ENCODE measurements at places on chromosomes 6 and 20.

DNA sequence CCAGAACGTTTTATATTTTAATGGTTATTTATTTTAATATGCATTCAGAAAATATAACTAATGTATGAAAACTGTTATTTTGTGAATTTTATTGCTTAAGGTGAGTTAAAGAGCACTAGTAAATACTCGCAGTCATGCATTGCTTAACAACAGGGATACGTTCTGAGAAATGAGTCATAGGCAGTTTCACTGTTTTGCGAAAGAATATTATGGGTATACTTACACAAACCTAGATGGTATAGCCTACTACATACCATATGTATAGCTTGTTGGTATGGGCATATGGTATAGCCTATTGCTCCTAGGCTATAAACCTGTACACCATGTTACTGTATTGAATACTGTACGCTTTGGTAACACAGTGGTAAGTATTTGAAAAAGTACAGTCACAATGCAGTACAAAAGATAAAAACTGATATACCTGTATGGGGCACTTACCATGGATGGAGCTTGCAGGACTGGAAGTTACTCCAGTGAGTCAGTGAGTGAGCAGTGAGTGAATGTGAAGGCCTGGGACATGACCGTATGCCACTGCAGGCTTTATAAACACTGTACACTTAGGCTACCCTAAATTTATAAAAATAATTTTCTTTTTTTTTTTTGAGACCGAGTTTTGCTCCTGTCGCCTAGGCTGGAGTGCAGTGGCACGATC lies 38.5 kb downstream of the ARFGEF2 start:
- DNase-seq: no peak

DNA sequence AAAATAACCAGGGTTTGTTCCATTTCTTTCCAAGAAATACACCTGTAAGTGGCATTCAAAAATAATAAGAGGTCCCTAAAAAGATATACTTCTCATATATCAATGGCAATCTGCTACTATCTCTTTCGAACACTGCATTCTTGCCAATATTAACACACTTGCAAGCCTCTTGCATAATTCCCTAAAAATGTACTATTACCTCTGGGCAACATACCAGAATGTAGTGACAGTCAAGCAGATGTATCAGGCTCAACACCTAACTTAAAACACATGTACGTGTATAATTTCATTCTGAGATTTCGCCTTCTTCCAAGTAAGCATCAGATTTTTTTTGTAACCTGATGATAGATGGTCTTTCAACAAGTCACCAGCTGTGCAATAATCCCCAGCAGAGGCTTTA lies 3.4 kb downstream of the CBLN4 start:
- DNase-seq: no peak

- no peak for DNase-seq
These were observed 21.7 kb downstream of the MAP1LC3A start for GRCh38 chr20:34579979-34580940.

GRCh38 chr6:168206186-168206585 lies 113.4 kb downstream of the DACT2 start:
- peak; percentile 24 for DNase-seq

DNA sequence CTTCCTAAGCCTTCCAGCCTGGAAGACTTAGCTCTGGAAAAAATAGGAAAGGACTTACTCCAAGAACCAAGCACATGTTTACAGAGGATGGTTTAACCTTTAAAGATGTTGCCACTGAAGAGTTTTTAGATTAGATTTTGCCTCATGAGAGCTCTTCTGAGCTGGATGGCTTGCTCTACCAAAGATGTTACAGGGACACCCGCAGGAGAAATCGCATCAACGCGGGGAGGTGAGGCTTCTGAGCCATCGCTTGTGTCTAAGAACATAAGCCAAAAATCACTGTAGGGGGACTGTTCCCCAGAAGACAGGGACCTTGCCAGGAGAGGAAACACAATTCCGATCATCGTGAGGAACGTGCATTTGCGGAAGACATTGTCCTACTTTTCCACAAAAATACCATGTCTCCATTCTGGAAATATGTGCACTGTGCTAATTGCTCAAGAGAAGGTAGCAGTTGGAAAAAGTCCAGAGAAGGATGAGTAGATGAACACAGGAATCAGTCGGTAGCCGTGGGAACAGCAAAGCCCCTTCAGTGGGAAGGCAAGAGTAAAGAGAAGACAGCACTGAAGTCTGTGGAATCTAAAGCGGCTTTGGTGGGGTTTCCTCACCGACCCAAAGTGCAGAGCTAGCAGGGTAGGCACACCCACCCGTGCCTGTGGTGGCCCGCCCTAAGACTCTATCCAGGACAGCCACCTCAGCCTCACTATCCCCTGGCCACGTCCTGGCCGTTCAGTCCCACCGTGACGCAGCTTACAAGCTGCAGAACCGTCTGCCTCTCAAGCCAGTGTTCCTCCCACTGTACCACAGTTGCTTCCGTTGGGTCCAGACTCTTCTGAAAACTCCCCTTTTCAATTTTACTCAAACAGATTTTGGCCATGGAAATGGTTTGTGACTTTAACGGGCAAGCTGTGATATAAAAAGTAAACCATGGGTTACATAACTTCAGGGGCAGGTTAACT lies 334.8 kb downstream of the NRN1 start:
- peak; percentile 28 for DNase-seq

- DNase-seq: no peak
These were observed 57.0 kb downstream of the KIF13A start for GRCh38 chr6:17930321-17930993.

GRCh38 chr6:111199935-111200334 lies 112.6 kb downstream of the SLC16A10 start:
- no peak for DNase-seq

- no peak for DNase-seq
These were observed 825 bp upstream of the FAM135A start for GRCh38 chr6:70412252-70413113.

- no peak for DNase-seq
These were observed 60.1 kb upstream of the LRRC1 start for GRCh38 chr6:53734473-53735299.

DNA sequence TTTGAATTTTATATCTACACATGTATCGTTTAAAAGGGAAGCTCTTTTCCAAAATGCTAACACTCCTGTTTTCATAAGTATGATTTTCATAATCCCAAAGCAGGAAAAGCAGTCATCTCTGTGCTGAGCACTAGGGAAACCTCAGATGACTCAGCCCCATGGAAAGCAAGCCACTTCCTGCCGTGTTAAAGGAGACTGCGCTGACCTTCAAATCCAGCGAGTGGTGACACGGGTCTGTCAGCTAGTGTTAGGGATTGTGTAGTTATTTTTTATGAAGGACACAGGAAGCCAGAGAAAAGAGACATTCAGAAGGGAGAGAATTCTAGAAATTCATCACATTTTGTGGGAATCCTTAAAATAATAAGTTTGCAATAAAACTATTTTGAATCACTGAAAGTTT lies 57.0 kb upstream of the CD93 start:
- DNase-seq: peak; percentile 77

DNA sequence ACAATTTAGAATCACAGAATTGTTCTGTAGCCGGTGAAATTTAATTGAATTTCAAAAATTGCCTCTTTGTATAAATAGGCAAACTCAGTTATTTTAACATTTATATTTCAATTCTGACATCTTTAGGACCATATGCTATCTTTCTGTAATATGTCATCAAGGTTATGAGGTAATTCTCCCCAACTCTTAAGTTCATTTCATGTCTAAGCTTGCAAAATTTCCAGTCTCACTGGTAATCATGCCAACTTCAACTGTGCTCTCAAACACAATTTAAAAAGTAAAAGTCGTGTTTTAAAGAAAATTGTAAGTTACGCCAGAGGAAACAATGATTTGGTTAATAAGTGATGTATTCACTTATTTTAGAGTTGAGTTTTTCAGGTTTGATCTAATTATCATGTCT lies 1.4 kb downstream of the NCOA7 start:
- DNase-seq: no peak
